ENCODE measurements at places on chromosomes 2 and 18.

DNA sequence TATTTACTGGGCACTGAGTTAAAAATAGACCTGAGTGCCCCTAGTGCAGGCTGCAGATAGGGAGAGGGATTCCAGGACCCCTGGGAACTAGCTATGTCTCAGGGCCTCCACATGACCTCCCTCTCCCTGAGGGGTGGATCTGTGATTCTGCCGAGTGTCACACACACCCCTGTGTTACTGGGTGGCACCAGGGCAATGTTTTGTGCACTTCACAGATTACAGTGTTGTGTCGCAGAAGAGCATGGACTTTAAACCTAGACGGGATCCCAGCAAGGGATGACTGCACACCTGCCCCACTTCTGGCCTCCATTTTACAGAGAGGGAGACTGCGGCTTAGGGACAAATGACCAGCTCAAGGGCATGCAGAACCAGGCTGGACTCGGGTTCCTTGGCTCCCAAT is 65.6 kb downstream of the ZFP36L2 start:
- DNase-seq, result no peak

- no peak for DNase-seq
These were observed 51.8 kb downstream of the PMS1 start for GRCh38 chr2:189835855-189836558.

- no peak for DNase-seq
These were observed 116.4 kb downstream of the GBX2 start for GRCh38 chr2:236051806-236052205.

DNA sequence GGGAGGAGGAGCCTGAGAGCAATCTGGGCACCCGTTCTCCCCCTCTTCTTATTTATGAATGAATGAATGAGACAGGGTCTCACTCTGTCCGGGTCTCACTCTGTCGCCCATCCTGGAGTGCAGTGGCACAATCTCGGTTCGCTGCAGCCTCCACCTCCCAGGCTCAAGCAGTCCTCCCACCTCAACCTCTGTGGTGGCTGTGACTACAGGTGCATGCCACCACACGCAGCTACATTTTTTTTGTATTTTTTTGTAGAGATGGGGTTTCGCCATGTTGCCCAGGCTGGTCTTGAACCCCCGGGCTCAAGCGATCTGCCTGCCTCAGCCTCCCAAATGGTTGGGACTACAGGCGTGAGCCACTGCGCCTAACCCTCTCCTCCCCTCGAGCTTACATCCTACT is 198.4 kb downstream of the NEDD4L start:
- DNase-seq, result no peak

GRCh38 chr18:70221156-70221914 is 15.8 kb upstream of the RTTN start:
- no peak for DNase-seq

- no peak for DNase-seq
These were observed 67.5 kb upstream of the ATG16L1 start for GRCh38 chr2:233183869-233184418.

GRCh38 chr2:155908567-155908966 is 424.0 kb downstream of the NR4A2 start:
- no peak for DNase-seq

DNA sequence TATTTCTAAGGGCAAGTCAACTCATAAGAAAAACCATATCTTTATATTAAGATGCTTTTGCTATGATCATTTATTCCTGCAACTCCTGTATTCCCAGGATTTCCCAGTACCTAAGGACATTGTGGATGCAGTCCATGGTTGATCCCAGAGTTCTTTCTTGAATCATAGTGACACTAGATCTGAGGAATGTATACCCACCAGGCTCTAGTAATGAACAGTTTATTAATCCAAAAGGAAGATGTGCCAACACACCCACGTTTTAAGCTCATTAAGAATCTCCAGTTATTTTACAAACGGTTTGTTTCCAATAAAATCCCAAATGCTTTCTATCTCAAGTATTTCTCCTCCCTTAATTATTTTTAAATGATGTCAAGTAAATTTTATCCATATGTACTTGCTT is 210.8 kb upstream of the ZEB2 start:
- DNase-seq, result no peak

- no peak for DNase-seq
These were observed 4.7 kb downstream of the MYT1L start for GRCh38 chr2:2326068-2327040.

GRCh38 chr2:191350826-191351225 is 105.6 kb downstream of the MYO1B start:
- no peak for DNase-seq

DNA sequence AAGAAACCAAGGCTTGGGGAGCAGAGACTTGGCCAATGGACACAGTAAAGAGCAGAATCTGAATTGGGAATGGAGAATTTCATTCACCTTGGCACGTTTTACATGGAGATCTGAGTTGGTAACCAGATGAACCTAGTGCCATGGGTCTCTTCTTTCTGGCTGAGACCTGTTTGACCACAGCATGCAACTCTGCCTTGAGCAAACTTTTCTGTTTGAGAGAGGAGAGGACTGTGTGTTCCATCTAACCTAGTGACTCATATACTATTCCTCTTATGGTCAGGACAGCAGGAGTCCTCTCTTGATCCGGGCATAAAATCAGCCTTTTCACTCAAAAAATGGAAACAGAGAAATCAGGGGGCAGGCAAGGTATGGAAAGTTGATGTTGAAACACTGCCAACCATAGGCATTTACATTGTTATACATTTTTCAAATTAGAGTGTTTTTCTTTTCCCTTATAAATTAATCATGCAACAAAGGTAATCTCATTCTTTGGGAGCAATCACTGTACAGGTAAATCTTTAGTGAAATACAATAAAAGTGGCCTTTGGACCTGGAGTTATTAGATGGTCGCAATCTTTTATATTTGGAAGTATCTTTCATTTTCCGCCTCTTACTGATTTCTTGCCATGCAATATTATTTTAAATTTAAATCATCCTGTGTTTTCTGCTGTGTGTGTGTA is 86.7 kb downstream of the NRP2 start:
- DNase-seq, result no peak

DNA sequence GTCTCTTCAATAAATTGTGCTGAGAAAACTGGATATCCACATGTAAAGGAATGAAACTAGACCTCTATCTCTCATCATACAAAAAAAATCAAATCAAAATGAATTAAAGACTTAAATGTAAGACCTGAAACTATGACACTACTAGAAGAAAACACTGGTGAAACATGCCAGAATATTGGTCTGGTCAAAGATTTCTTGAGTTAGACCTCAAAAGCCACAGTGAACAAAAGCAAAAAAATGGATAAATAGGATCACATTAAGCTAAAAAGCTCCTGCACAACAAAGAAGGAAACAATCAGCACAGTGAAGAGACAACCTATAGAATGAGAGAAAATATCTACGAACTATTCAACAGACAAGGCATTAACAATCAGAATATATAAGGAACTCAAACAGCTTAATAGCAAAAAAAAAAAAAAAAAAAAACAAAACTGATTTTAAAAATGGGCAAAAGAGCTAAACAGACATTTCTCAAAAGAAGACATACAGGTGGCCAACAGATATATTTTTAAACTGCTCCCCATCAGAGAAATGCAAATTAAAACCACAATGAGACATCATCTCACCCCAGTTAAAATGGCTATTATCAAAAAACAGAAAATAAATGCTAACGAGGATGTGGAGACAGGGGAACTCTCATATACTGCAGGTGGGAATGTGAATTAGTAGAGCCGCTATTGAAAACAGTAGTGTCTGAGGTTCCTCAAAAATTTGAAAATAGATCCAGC is 66.3 kb downstream of the NCKAP1 start:
- no peak for DNase-seq

DNA sequence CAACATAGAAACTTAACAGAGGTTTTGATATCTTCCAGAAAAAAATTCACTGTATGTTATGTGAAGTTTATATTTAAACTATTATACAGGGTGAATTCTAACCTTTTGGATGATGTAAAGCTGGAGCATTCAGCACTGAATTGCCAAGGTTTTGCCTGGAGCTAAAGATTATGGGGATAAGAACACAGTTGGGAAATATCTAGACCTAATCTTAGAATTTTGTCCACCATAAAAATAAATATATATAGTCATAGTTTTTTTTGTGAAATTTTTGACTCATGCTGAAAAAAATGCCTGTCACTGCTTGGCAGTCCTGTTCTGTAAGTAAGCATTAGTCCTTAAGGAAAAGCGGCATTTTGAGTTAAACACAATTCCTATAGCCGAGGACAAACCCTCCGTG is 339.3 kb upstream of the TMEFF2 start:
- DNase-seq, result no peak

DNA sequence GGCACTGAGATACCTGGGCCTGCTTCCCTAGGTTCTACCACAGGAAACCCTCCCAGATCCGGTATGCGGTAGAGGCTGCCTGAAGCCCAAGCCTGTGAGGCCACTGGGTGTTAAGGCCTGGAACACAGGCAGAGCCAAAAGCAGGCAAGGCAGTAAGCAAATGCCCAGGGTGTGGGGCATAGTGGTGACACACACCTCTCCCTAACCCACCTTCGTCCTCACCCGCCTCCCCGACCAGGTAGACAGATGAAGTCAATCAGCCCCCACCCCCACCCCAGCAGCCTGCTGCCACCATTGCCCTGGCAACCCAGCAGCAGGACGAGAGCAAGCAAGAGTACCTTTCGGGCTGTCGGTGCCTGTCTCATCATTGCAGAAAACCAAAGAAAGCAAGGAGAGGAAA is 6.1 kb downstream of the DCTN1 start:
- no peak for DNase-seq

- no peak for DNase-seq
These were observed 186.1 kb downstream of the ADCYAP1 start for GRCh38 chr18:1090758-1091157.

DNA sequence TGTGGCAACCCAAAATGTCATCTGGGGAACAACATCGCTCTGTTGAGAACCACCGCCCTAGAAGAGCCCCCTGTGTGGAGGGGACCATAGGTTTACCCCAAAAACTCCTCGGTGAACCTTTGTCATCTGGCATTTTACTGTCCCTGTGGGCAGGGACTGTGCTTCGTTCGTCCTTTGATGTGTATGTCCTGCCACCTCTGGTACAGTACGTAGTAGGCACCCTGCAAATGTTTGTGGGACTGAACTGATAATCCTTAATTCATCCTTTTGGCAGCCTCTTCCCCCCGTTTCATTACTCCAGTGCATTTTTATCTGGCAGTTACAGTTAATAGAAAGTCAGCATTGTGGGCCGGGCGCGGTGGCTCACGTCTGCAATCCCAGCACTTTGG is 728 bp downstream of the NAPG start:
- DNase-seq, result no peak

- DNase-seq, result peak; percentile 69
These were observed 12.0 kb downstream of the SIGLEC15 start for GRCh38 chr18:45837283-45838070.

DNA sequence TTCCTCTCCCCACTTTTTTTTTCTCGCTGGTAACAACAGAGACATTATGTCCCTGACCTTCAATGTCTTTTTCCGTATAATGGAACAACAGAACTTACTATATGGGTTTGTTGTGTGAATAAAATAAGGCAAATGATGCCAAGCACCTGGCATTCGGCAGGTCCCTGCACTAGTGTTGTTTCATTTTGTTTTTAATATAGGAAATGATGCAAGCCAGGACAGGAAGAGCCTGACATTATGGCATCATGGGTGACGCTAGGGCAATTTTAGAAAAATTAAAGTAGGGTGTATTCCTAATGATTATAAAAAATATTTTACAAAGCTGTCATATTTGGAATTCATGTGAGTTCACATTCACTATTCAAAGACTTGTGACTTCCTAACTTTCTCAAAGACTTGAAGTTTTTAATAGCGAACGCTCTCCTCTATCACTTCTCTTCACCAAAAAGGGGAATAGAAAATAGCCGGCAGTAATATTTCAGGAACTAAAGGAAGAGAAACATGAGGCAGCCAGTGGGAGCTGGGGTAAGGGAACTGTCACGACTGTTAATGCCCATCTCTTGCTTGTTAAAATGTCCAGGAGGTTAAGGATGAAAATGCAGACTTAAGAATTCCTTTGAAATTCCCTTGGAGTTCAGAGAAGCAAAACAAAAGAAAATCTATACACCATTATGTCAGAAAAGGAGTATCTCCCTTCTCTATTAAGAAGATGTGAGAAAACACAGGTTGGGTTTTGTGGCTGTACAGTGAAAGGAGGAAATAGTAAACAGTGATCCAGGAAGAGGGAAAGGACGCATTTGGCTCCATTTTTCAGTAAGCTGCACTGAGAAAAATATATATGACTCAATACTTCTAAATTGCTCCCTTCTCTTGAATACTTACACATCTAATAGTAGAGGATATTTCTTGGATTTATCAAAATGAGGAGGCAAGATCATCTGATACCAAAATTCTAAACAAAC is 60.2 kb downstream of the DPP4 start:
- DNase-seq, result no peak

GRCh38 chr2:215833531-215834162 is 179.7 kb downstream of the MREG start:
- DNase-seq, result no peak

DNA sequence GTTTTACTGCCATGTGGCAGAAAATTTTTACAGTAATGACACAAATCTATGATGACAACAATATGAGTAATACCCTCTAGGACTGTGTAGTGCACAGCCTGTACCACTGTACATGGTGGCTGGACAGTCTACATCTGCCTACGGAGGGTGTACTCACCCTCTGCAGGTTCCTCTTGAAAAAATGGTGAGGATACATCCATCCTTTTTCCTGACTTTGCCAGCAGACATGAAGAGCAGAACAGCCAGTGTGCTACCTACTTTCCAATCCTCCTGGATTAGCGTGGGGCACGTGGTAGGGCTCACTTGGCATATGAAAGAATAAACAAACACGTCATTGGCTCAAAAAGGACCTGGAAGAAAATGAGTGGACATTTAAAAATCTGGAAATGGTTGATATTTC is 62.6 kb downstream of the TRPM8 start:
- DNase-seq, result no peak

DNA sequence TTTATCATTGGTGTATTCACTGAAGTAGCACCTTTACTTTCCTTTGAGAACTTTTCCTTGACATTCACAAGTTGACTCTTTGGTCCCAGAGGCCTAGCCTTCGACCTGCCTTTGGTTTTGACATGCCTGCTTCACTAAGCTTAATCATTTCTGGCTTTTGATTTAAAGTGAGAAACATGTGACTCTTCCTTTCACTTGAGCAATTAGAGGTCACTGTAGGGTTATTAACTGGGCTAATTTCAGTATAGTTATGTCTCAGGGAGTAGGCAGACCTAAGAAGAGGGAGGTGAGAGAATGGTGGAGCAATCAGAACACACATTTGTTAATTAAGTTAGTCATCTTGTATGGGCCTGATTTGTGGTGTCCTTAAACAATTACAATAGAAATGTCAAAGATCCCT is 1040.7 kb upstream of the SLC39A10 start:
- no peak for DNase-seq

- no peak for DNase-seq
These were observed 171.2 kb upstream of the GLI2 start for GRCh38 chr2:120564213-120565094.

DNA sequence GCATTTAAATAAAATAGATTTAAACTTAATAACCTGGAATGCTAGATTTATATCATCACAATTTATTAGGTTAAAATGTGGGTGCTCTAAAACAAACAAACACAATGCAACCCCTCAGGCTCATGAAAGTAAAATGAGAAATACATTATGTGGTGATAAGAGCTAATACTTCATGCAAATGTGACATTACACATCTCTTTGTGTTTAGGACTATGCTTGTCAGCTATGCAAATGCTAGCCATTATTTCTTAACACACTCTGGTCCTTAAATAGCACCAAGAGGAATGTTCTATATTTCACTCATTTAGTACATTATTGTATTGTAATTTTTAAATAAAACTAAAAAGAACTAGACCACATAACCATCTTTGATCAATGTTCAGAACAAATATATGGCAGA is 627.6 kb downstream of the DPP10 start:
- no peak for DNase-seq

- DNase-seq, result no peak
These were observed 158.1 kb downstream of the TANC1 start for GRCh38 chr2:159126432-159127022.
